ENCODE measurements at places on chromosomes 2 and 18. TPM values are rescaled to one million over a fixed set of nuclear protein-coding genes. Genes with fewer than 3 reads are reported as not detected.

MSTN gene
- total RNA-seq: 0.89 TPM

RAB27B gene
- 1.9 TPM for total RNA-seq

CPS1 gene
- total RNA-seq: 22.3 TPM

ITM2C gene
- 526 TPM for total RNA-seq

EMILIN1 gene
- 212 TPM for total RNA-seq

KHK gene
- total RNA-seq: 2.4 TPM

PER2 gene
- 5.7 TPM for total RNA-seq

LOXHD1 gene
- not detected for total RNA-seq

REG3G gene
- not detected for total RNA-seq

RUFY4 gene
- not detected for total RNA-seq

RRM2 gene
- total RNA-seq: 33.6 TPM

TMEM182 gene
- total RNA-seq: 3.1 TPM

FOXD4L1 gene
- 0.18 TPM for total RNA-seq

PARD6G gene
- total RNA-seq: 18.9 TPM

ASB18 gene
- total RNA-seq: not detected

TCF23 gene
- total RNA-seq: not detected

B3GNT2 gene
- 8.9 TPM for total RNA-seq

STAT1 gene
- 74.0 TPM for total RNA-seq

RTP5 gene
- total RNA-seq: not detected

BCL2 gene
- total RNA-seq: 2.5 TPM

BOD1L2 gene
- not detected for total RNA-seq

HMSD gene
- total RNA-seq: not detected

AOX1 gene
- total RNA-seq: 0.97 TPM

CASP8 gene
- total RNA-seq: 11.4 TPM

KIDINS220 gene
- total RNA-seq: 101 TPM

LIMS4 gene
- 2.4 TPM for total RNA-seq

POTEJ gene
- total RNA-seq: not detected

NEU2 gene
- total RNA-seq: not detected

FAM228A gene
- total RNA-seq: not detected

GREB1L gene
- 0.60 TPM for total RNA-seq

EGR4 gene
- not detected for total RNA-seq

GFPT1 gene
- 59.3 TPM for total RNA-seq

C2orf78 gene
- not detected for total RNA-seq

SCN9A gene
- 6.8 TPM for total RNA-seq

DES gene
- not detected for total RNA-seq

KIF1A gene
- total RNA-seq: 4.3 TPM

TPO gene
- not detected for total RNA-seq

RAB6D gene
- total RNA-seq: 0.10 TPM

CHRNG gene
- total RNA-seq: not detected

KCNJ13 gene
- total RNA-seq: not detected

UGT1A5 gene
- not detected for total RNA-seq

ATG4B gene
- total RNA-seq: 73.5 TPM

SERPINB3 gene
- not detected for total RNA-seq

IL36G gene
- not detected for total RNA-seq

CRYGC gene
- not detected for total RNA-seq

CTLA4 gene
- not detected for total RNA-seq

FKBP1B gene
- 12.6 TPM for total RNA-seq

NOSTRIN gene
- total RNA-seq: not detected

CDH2 gene
- total RNA-seq: 83.8 TPM

CD8B2 gene
- not detected for total RNA-seq

PTPRN gene
- total RNA-seq: 0.24 TPM
